M059J (cell line): ENCODE measurements at places on chromosomes 11 and 22. TPM values are rescaled to one million over a fixed set of nuclear protein-coding genes. Genes with fewer than 3 reads are reported as not detected.
A peak's percentile ranks its signal among the peaks of the same experiment; 100 is the strongest.

The RCOR2 gene
- total RNA-seq, result 1.1 and 1.9 TPM in 2 replicates

GRCh38 chr22:29870574-29870973 is 12.4 kb upstream of the MTMR3 start:
- DNase-seq, result no peak

The RAPSN gene
- not detected in 2 replicates for total RNA-seq

DNA sequence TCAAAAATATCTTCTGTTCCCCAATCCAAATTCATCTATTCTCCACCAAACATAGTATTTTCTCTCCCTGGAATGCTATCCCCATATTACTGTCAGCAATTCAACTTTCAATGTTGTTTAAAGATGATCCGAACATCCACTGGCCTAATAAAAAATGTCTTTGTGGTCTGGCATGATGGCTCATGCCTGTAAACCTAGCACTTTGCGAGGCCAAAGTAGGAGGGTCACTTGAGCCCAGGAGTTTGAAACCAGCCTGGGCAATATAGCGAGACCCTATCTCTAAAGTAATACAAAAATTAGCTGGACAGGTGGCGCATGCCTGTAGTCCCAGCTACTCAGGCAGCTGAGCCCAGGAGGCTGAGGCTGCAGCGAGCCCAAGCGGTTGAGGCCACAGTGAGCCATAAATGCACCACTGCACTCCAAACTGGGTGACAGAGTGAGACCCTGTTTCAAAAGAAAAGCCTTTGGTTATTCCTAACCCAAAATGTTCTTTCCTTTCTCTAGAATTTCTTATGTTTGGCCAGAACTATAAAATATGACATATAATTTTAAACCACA is 29.8 kb downstream of the SIK3 start:
- DNase-seq, result peak; percentile 51

The GLYAT gene
- not detected in 2 replicates for total RNA-seq

DNA sequence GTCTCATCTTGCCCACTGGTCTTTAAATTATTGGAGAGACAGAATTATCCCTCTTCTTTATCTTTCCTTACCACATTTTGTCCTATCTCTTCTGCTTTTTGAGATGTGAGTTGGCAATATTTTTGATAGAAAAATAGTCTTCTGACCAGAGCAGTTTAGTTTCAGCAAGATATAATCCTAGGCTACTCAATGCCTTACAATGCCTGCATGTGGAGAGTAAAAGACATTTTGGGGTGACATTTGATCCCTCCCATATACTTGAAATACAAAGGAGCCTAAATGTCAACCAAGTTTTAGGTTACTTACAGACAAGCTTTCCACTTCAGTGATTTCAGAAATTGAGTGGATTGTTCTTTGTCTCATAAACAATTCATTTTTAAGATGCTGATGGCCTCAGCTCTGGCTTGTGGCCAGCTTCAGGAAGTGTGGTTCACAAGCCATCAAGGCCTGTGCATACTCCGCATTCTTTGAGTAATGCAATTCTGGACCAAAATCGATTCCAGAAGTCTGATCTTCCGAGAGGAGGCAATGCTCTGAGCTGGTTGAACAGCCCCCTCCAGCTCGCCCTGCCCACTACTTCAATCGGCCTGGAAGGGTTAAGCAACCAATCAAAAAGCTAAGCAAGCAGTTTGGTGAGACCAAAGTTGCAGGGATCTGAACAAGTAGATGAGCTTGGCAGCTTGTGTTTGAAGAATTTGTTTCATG is 274.4 kb downstream of the BLID start:
- peak; percentile 76 for DNase-seq

GRCh38 chr11:128898580-128899344 is 7.6 kb downstream of the KCNJ5 start:
- DNase-seq, result no peak

The SHISAL1 gene
- total RNA-seq, result 0.07 and 0.32 TPM in 2 replicates

The TRPM5 gene
- total RNA-seq, result not detected in 2 replicates

DNA sequence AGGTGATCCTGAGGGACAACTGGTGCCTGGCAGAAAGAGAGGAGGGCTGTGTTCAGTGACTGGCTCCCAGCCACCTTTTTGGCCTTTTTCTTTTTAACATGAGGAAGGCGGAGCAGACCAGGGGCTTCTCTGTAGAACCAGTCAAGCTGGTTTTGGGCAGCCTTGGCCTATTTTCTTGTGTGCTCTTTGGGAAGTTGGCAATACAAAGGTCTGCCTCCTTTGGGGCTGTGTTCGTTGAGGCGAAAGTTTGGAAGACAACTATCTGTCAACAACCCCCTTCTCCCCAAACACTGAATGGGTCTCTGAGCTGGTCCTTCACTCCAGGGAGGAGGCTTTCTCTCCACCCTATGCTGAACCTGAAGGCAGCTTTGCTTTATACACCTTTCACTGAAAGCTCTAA is 8.5 kb downstream of the MARK2 start:
- no peak for DNase-seq

DNA sequence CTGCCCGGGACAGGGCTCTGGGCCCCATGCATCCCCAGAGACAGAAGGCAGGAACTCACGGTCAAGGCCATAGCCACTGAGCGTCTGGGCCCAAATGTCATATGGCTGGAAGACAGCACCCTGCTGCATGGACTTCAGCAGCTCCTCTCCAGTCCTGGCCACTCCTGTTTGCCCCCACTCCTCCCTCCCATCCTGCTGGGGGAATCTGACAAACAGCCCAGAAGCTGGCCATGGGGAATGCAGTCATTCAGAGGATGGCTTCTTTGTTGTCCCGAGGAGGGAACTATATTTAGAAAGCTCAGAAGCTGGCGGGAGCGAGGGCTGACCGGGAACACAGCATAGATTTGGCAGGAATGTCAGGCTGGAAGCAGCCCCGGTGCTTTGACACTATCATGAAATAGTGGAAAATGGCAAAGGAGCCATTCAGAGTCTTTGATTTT is 35.0 kb downstream of the DKK3 start:
- peak; percentile 46 for DNase-seq

- no peak for DNase-seq
Observed at GRCh38 chr11:128412847-128413791, 174.2 kb downstream of the ETS1 start.
